ENCODE measurements at places on chromosomes 16 and 17. TPM values are rescaled to one million over a fixed set of nuclear protein-coding genes. Genes with fewer than 3 reads are reported as not detected.
A peak's percentile ranks its signal among the peaks of the same experiment; 100 is the strongest.

Gene DOK4
- polyA plus RNA-seq = 2.8 TPM

GRCh38 chr16:31707743-31708335, 165.8 kb upstream of the ZNF267 start:
- H3K36me3 ChIP-seq = peaks cover 3% of the 10 kb centered on the region
- peaks cover 2% of the 10 kb centered on the region for H3K27me3 ChIP-seq
- no peak for DNase-seq
- H3K4me3 ChIP-seq = no peak overlapping the region
- H3K4me1 ChIP-seq = peaks cover 29% of the 10 kb centered on the region

DNA sequence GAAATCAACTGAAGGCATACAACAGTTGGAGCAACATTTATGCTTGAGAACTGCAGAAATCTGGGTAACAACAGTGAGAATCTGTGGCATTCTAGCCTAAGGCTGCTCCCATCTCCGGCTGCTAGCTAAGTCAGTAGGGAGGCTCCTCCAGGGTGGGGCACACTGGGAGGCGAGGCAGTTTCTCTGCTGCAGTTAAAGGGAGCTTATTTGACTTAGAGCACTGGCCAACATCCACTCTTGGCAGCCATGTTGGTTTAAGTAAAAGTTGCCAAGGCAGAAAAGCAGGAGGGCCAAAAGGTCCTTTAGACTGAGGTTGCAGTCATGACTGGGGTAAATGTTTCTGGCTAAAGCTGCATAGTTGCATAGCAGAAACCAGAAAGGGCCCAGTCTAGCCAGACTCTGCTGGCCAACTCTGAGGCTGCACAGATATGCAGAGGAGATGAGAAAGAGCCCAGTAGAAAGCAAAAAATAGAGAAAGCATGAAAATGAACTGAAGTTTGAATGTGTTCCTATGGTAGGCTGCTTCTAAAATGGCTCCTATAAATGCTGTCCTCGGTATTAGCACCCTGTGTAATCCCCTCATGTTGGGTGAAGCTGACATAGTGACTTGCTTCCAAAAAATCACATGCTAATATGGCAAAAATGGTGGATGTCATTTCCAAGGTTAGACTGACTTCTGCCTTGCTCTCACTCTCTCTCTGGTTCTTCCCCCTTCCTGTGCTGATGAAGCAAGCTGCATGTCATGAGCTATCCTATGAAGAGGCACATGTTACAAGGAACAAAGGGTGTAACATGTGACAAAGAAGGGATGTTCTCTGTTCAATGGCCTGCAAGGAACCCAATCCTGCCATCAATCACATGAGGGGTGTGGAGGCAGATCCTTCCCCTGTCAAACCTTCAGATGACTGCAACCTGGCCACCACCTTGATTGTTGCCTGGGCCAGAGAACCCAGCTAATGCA, 3.7 kb upstream of the C16orf78 start:
- no peaks in the 10 kb centered on the region for H3K36me3 ChIP-seq
- no peak for DNase-seq
- peaks cover 1% of the 10 kb centered on the region for H3K27me3 ChIP-seq
- H3K27ac ChIP-seq = no peak overlapping the region
- no peak overlapping the region for H3K4me3 ChIP-seq

- no peak overlapping the region for H3K27ac ChIP-seq
- no peaks in the 10 kb centered on the region for H3K36me3 ChIP-seq
- no peak for DNase-seq
- H3K4me1 ChIP-seq = peaks cover 10% of the 10 kb centered on the region
- no peaks in the 10 kb centered on the region for H3K27me3 ChIP-seq
Observed at GRCh38 chr17:82055965-82056728, 4.4 kb downstream of the GPS1 start.

- DNase-seq = no peak
- peaks cover 1% of the 10 kb centered on the region for H3K27me3 ChIP-seq
- no peaks in the 10 kb centered on the region for H3K36me3 ChIP-seq
- no peak overlapping the region for H3K4me3 ChIP-seq
- no peak overlapping the region for H3K27ac ChIP-seq
Observed at GRCh38 chr17:32792207-32792606, 84.7 kb downstream of the MYO1D start.

DNA sequence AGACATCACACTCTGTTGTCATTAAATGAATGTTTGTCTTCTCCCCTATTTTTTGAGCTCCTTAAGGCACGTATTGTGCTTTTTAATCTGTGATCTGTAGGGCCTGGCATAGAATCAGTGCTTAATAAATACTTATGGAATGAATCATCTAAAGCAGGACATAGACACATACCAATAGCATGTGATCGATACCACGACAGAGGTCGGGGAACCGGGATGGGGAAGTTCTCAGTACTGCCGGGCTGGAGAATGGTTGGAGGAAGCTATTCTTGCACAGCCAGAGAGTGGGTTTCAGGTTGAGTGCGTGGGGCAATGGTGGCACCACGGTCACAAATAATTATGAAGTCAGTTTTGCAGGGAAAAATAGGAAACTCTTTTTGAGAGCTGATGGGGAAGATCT, 26.8 kb downstream of the NLRP1 start:
- peaks cover 48% of the 10 kb centered on the region for H3K36me3 ChIP-seq
- H3K4me1 ChIP-seq = peaks cover 29% of the 10 kb centered on the region
- no peak overlapping the region for H3K27ac ChIP-seq
- no peaks in the 10 kb centered on the region for H3K27me3 ChIP-seq

DNA sequence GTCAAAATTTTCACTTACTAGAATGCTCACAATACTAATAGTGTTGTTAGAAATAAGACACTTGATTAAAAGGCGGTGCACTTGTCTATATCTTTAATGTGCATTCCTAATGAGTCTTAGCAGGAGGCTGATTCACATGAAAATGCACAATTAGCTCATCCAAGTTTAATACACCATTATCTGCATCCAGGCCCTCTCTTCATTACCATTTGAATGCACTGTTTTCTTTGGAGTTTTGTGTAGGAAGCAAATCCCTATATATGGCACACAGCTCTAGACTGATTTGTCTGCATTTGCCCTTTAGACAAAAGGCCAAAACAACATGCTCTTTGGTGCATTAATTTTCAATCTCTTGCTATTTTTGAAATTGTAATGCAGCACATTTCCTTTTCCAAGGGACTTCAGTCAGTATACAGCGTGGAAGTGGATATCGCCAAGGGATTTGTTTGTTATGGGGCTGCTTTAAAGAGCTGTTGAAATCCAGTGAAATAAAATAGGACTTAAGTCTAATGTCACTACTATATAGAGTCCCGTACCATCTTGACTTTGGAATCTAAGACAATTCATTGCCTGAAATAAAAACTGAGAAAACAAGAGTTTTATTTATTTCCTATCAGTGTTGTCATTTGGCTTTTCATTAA, 257.6 kb upstream of the CPHXL start:
- H3K27ac ChIP-seq = no peak overlapping the region
- no peaks in the 10 kb centered on the region for H3K4me1 ChIP-seq
- H3K36me3 ChIP-seq = peaks cover 1% of the 10 kb centered on the region
- DNase-seq = no peak

Gene CHAD
- polyA plus RNA-seq = not detected

Gene CDRT15
- polyA plus RNA-seq = not detected

- H3K4me3 ChIP-seq = no peak overlapping the region
- no peak overlapping the region for H3K27ac ChIP-seq
- DNase-seq = no peak
- no peaks in the 10 kb centered on the region for H3K27me3 ChIP-seq
- H3K36me3 ChIP-seq = peaks cover 4% of the 10 kb centered on the region
- no peaks in the 10 kb centered on the region for H3K4me1 ChIP-seq
Observed at GRCh38 chr16:7423434-7424044, 90.9 kb downstream of the RBFOX1 start.

- H3K27me3 ChIP-seq = peaks cover 10% of the 10 kb centered on the region
- no peaks in the 10 kb centered on the region for H3K4me1 ChIP-seq
- no peak overlapping the region for H3K4me3 ChIP-seq
Observed at GRCh38 chr16:87581857-87582215, 20.5 kb upstream of the JPH3 start.

Gene OR1D5
- not detected for polyA plus RNA-seq

Gene CDH5
- polyA plus RNA-seq = not detected

Gene PIMREG
- 1.4 TPM for polyA plus RNA-seq

Gene SLC9A5
- polyA plus RNA-seq = 0.46 TPM

DNA sequence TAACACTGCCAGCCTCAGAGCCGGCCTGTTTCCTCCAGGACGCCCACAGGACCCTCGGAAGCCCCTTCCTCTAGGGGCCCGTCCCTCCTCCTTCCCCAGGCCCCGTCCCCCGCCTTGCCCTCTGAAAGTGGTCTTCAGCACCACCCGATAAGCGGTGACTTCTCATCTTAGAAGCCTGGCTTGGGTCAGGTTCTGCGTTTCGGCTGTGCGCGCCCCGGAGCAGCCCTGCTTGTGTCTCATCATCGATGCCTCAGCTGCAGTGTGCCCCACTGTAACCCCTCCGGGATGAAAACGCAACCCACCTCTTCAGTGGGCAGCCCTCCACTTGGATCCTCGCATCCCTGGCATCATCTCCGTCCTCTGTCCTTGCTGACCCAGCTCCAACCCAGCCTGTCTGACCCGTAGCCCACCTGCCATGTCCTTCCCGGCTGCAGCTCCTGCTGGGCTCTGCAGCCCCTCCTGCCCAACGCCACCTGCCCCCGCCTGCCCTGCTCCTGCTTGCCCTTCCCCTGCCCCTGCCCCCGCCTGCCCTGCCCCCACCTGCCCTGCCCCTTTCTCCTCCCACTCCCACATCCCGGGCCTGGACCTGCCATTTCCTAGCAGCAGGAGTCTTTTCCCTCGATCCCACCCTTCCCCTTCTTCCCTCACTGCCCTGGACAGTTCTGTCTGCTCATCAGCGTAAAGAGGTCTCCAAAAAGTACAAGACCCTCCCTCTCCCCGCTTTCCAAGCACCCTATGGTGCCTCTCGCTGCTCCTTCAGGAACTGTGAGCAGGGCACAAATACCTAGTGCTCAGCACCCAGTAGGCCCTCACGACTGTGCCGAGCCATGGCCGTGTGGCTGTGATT, 112.5 kb upstream of the CHMP6 start:
- no peak for DNase-seq
- peaks cover 26% of the 10 kb centered on the region for H3K36me3 ChIP-seq
- H3K27ac ChIP-seq = no peak overlapping the region
- peaks cover 3% of the 10 kb centered on the region for H3K27me3 ChIP-seq

GRCh38 chr17:42561897-42562387, at the start of gene COASY:
Gene COASY, plus strand, starts transcription at chr17:42562148. Its CDS starts 475 bp downstream, at chr17:42562623.
- H3K4me3 ChIP-seq = peak within 1 kb of the TSS; percentile 92
- H3K27ac ChIP-seq = peak within 1 kb of the TSS; percentile 94
- H3K36me3 ChIP-seq = no peaks in the 10 kb centered on the region
- DNase-seq = peak; percentile 92
- peaks cover 18% of the 10 kb centered on the region for H3K27me3 ChIP-seq

Gene TXNDC11
- polyA plus RNA-seq = 57.2 TPM

Gene ARL17B
- 17.2 TPM for polyA plus RNA-seq

Gene CSH1
- not detected for polyA plus RNA-seq

DNA sequence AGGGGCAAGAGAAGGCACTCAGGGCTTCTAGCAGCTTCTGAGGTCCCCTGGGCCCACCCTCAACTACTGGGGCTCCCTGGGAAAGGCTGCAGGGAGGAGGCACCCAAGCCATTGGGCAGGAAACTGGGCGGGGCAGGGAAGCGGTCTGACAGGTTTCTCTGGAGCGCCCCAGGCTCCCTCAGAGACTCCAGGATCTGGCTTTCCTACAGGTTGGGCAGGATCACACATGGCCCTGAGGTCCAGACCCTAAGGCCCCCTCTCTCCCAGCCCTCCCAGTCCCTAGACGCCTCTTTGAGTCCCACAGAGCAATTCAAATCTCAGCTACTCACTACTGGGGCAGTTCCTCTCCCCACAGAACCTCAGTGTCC, 14.3 kb downstream of the JUP start:
- peaks cover 2% of the 10 kb centered on the region for H3K27me3 ChIP-seq
- H3K36me3 ChIP-seq = no peaks in the 10 kb centered on the region
- H3K27ac ChIP-seq = no peak overlapping the region
- no peak overlapping the region for H3K4me3 ChIP-seq

DNA sequence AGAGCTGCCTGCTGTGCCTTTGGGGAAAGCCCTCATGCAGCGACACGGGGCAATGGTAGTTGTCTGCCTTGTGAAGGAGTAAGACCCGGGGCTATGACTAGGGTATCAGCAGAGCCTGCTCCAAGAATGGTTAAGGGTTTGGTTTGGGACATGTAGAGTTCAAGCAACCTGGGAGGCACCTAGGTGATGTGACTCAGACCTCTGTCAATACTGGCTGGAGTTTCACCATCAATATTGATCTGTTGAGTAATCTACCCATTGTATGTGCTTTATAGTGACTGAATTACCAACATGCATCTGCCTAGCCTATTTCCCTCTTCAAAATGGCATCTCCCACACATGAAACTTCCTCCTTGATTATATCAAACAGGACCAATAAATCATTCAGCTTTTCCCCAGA, 398.4 kb upstream of the HSBP1 start:
- no peaks in the 10 kb centered on the region for H3K4me1 ChIP-seq
- no peaks in the 10 kb centered on the region for H3K27me3 ChIP-seq
- H3K4me3 ChIP-seq = no peak overlapping the region
- H3K36me3 ChIP-seq = no peaks in the 10 kb centered on the region
- DNase-seq = no peak

Gene ALDOA
- polyA plus RNA-seq = 741 TPM

DNA sequence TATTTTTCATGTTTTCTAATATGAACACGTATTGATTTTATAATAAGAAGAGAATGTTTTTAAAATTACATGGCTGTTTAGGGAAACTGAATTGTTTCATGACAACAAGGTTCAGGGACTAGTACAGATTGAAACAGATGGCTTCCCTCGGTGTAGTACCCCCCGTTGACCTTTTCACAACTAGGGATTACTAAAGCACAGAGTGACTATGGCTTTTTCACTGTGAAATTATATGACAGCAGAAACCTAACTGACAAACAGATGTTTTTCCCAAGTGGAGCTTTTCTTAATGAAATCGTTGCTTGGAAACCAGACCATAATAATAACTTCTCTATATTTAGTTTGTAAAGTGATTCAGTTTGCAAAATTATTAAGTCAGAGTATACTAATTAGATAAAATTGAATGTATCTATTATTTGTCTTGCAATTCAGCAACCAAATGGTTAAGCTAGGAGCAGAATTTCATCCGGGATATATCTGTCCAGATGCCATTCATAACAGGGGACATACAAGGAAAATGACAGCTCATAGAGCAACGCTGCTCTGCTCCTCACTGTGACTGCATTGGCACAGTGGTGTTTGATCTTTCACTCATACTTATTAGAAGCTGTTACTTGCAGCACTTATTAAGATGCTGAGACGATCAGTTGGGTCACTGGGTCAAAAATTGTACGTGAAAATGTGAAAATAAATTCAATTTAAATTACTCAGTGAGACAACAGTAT, 111.7 kb downstream of the TANGO6 start:
- H3K4me3 ChIP-seq = no peak overlapping the region
- DNase-seq = no peak
- peaks cover 2% of the 10 kb centered on the region for H3K36me3 ChIP-seq
- no peaks in the 10 kb centered on the region for H3K27me3 ChIP-seq

GRCh38 chr17:73785958-73786743, 141.9 kb upstream of the SDK2 start:
- H3K27ac ChIP-seq = no peak overlapping the region
- peaks cover 14% of the 10 kb centered on the region for H3K27me3 ChIP-seq
- DNase-seq = no peak
- H3K4me1 ChIP-seq = peaks cover 2% of the 10 kb centered on the region

GRCh38 chr17:57899391-57899790, 49.5 kb upstream of the MRPS23 start:
- peaks cover 17% of the 10 kb centered on the region for H3K4me1 ChIP-seq
- no peak for DNase-seq
- no peaks in the 10 kb centered on the region for H3K36me3 ChIP-seq
- H3K4me3 ChIP-seq = no peak overlapping the region
- H3K27me3 ChIP-seq = no peaks in the 10 kb centered on the region
- H3K27ac ChIP-seq = no peak overlapping the region

Measured in immature natural killer cell (primary cell).